Activated naive CD4-positive, alpha-beta T cell treated with Interleukin-2 at 50 U/mL for 16 hours (primary cell): ENCODE measurements at places on chromosomes 4 and X.
A peak's percentile ranks its signal among the peaks of the same experiment; 100 is the strongest.

GRCh38 chr4:88878642-88879041 lies 178.3 kb downstream of the FAM13A start:
- DNase-seq: no peak

DNA sequence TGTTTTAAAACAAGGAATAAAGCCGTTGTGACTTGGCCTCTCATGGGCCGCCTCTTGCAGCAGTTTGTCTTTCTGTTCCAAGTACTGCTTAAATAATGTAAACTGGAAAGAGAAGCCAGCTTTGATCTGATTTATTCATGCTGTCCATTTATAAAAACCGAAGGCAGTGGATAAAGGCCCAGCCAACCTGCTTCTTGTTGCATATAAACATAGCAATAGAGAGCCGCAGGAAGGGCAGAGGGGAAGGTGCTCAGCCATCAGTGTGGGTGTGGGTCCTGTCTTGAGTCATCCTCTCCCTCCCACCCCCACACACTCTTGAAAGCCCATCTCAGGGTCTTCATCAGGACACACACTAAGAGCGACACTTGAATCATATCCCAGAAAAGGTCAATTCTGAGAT lies 187.9 kb upstream of the FAM9B start:
- DNase-seq: no peak

GRCh38 chr4:36332023-36332781 lies 50.8 kb downstream of the DTHD1 start:
- no peak for DNase-seq

GRCh38 chrX:53288189-53288588 lies 6.8 kb upstream of the IQSEC2 start:
- peak; percentile 6 for DNase-seq

DNA sequence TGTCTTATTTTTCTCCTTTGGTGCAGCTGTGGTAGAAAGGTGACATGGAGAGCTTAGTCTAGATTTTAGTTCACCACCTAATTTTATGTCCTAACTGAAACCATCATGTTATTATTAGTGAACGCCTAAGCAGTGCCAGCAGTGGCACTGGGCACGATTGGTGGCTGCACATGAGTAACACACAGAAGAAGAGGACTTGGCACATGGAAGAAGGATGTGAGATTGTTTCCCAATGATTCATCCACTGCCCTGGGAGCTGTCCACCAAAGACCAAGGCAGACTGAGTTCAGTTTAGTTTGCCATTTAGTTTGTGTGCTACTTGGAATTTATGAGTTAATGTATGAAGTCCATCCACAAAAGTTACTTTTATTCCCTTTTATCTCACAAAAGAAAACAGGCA lies 68.1 kb upstream of the NAP1L5 start:
- no peak for DNase-seq

GRCh38 chr4:744212-744841 lies 38.7 kb downstream of the PCGF3 start:
- no peak for DNase-seq

GRCh38 chr4:6772223-6772928 lies 10.2 kb upstream of the KIAA0232 start:
- DNase-seq: no peak

GRCh38 chr4:48772556-48772955 lies 7.5 kb downstream of the FRYL start:
- DNase-seq: no peak

DNA sequence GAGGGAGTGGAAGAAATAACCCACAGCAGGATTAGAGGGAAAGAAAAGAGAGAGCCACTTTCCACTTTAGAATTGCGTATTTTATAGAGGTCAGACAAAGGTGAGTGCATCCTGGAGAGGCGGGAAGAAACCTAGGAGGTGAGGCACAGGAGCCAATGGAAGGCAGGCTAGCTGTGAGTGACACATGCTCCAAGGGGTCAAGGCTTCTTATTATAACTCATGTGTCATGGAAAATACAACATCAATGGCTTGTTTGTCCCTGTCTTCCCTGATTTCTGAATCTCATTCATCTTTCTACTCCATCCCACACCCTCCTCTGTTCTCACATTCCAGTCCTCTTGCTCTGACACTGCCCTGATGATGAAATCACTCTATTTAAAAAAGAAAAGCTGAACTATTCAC lies 14.4 kb downstream of the ANXA3 start:
- DNase-seq: no peak

- no peak for DNase-seq
Measured at GRCh38 chr4:95462921-95463320, 85.9 kb downstream of the UNC5C start.

- no peak for DNase-seq
Measured at GRCh38 chrX:39592776-39593175, 505.0 kb downstream of the BCOR start.

DNA sequence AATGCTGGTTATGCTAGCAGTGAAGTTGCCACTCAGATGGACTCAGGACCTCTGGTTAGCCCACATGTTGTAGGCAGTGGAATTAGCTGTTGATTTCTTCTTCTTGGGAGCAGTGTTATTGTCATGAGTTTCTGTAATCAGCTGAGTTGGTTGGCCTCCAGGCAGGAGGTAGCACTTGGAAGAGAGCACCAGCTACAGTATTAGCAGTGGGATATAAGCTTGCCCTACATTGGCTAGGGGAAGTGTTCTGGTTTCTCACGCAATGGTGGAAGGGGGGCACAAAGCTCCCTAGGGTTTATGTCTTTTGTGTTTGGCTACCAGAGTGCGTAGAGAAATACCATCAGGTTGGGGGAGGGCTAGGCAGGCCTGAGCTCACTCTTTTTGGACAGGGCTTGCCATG lies 34.0 kb upstream of the UCP1 start:
- no peak for DNase-seq

- no peak for DNase-seq
Measured at GRCh38 chr4:10128761-10129160, 12.2 kb upstream of the WDR1 start.

DNA sequence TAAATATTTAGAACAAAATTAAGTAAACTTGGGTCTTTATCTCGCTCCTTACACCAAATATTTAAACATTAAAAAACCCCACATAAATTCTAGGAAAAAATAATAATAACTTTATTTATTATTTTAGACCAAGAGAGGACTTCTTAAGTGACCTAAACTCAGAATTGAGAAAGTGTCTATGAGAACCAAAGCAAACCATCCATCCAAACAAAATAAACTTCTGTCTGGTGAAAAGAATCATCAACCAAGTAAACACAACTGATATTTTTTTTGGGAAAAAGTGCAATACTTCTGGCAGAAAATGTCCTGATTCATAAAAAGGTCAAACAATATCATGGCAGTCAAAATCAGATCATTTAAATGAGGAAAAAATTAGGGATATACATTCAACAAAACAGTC lies 533.0 kb downstream of the SPRY1 start:
- DNase-seq: no peak

DNA sequence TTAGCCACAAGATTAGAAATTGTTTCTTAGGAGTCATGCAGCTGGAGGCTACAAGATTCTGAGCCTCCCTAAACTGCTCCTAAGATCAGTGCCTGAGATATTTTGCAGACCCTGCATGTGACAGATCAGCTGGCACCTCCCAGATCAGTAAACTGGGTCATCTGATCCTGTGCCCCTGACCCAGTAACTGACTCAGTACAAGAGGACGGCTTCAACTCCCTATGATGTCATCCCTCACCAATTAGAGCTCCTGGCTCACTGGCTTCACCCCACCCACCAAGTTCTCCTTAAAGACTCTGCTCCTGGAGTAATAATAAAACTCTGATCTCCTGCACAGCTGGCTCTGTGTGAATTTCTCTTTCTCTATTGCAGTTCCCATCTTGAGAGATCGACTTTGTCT lies 45.4 kb upstream of the PNPLA4 start:
- no peak for DNase-seq

DNA sequence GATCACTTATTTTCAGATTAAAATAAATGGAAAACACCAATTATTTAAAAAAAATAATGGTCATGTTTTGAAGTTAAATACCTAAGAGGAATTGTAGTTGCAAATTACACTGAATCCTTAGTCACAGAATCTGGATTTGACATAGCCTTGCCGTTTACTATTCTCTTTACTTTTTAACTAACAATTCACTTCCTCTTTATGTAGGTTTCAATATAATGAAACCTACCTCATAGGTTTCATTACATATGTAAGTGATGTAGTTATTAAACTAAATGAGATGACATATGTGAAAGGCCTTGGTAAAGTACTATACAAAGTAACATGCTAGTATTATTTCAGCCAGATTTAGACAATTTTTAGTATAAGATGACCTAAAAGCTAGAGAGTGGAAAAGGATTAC lies 6.5 kb downstream of the SPP1 start:
- DNase-seq: no peak

DNA sequence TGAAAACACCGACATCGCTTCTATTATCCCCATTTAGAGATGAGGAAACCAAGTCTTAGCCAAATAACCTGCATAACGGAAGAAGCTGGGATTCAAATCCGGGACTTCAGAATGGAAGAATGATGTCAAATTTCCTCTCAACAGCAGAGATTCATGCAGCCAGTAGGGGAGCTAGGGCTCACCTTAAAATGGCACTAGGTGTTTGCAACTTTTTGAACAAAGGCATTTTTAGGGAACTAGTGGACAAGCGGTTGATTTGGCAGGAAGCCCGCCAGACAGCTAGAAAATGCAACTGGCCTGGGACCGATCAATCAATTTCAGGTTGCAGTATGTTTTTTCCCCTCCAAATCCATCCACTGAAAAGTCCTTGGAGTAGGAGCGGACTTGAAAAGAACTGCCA lies 224.2 kb downstream of the PTTG2 start:
- DNase-seq: no peak

DNA sequence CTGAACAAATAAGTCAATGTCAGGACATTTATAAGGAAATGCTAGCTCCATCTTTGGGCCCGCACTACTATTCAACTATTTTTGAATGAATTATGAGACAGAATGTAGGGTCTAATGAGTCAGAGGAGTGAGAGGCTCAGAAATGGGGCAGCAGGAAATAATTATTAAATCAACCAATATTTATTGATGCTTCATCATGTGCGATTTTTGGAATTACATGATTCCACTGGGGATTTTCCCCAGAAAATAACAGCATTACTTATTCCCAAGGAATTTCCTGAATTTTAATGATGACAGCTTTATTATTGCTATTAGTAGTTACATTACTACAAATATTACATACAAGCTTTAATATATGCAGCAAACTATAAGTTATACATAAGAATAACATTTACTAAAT lies 49.3 kb upstream of the PHF8 start:
- DNase-seq: no peak

DNA sequence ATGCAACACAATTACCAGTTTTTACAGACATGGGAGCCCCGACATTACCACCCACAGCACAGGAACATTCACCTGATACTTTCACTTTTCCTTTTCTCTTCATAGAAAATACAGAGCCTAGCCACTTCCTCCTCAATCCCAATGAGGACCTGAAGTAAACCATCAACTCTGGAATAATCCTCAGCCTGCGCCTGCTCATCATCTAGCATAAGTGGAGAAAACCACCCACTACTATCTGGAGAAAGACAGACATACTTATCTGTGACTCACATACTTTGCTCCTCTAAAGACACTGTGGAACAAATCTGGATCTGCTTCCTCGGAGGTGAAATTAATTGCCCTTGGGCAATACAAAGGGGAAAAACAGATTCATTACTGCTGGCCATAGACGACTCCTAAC lies 47.8 kb downstream of the ZCCHC13 start:
- no peak for DNase-seq

DNA sequence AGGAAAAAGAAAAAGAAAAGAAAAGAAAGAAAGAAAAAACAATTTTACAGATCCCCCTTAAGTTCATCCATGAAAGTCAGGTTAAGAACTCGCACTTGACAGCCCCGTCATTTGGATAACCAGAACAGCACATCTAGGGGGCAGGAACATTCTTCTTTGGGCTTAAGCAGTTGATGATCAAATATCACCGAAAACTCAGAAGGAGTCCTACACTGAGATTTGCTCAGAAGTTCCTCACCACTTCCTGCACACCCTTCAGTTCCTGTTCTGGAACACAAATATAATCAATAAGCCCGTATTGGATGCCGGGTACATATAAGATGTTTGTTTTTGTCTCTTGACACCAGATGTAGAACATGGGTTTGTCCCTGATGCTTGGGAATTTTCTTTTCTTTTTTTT lies 14.7 kb downstream of the NLGN3 start:
- no peak for DNase-seq

GRCh38 chr4:51853027-51853682 lies 10.2 kb downstream of the DCUN1D4 start:
- DNase-seq: no peak

- DNase-seq: no peak
Measured at GRCh38 chr4:39255871-39256270, 73.5 kb downstream of the WDR19 start.

DNA sequence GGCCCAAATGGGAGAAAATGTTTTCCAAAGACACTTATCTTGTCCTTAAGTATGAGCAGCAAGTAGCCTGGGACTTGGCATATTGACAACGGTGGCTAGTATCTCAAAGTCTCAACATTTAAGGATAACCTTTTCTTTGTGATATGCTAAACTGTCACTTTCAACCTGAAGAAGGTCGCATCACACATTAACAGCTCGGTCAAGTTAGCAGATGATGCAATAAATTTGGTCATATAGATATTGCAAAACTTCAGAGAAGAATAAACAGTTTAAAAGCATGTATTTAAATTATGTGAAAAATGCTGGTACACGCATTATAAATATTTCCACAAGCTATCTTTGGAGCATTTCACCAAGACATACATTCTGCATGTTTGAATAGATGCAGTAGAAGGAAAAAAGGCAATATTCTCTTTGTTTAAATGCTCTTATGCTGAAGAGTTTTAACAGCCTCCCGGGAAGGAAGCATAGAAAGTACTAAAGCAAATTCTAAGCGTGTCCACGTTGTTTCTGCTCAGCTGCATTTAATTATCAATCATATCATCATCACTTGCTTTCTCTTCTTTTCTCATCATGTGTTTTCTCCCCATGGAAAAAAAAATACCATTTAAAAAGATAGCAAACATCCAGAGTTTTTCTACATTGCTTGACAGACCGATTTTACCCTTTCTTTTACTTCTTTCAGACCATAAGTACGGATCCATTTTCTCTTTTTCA lies 24.2 kb downstream of the ARHGAP6 start:
- DNase-seq: no peak

DNA sequence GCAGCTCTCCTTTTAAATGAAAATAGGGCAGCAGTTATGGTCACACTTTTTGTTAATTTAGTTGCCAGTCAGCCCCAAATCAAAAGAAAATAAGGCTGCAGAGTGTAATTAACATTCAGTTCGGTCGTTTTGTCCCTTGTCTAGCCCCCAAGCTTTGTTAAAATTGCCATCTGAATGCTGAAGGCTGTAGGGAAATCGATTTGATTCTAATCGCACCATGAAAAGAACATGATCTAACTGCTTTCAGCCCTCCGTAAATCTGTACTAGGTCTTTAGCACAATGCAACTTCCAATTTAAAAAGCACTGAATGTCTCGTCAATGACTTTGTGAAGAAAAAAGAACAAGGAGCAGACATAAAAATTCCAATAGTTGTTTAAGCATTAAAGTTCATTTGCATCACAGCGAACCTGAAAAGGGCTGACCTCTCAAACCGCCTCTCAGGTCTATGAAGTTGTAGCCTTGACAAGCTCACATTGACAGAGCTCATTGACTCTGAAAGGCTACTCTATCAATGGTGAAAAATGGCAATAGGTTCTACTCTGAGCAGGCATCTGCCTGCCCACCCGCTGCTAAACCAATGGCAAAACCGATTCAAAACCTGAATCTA lies 48.9 kb downstream of the CHIC2 start:
- DNase-seq: no peak
